Effector CD4-positive, alpha-beta T cell (primary cell): ENCODE measurements at places on chromosomes 1 and 21.

DNA sequence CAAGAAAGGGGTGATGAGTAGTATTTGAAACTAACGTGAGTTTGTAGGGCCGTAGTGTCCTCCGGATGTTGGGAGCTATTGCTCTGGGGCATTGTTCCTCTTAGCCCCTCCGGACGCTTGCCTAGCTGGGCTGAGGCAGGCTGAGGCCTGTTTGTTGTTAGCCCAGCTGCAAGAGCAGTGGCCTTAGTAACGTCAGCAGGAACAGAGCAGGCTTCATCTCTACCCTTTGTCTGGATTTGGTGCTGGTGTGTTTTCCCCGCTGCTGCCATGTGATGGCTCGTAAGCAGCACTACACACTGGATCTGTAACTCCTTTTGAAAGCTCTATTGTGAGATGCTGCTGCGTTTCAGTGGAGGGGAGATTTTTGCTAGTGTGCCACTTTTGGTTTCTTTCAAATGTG is 57.6 kb downstream of the DNM3 start:
- no peak for DNase-seq

GRCh38 chr1:24564695-24565094 is 8.8 kb downstream of the NCMAP start:
- no peak for DNase-seq

- no peak for DNase-seq
These were observed 79.3 kb upstream of the PROX1 start for GRCh38 chr1:213908521-213908920.

- no peak for DNase-seq
These were observed 101.6 kb downstream of the C4BPA start for GRCh38 chr1:207205614-207206061.

GRCh38 chr1:17027900-17028299 is 16.2 kb upstream of the ATP13A2 start:
- no peak for DNase-seq

GRCh38 chr21:38329162-38329561 is 72.4 kb downstream of the KCNJ15 start:
- DNase-seq, result no peak
